Motor neuron (in vitro differentiated cells): ENCODE measurements at places on chromosomes 12 and 14. TPM values are rescaled to one million over a fixed set of nuclear protein-coding genes. Genes with fewer than 3 reads are reported as not detected.
A peak's percentile ranks its signal among the peaks of the same experiment; 100 is the strongest.

OAS1 gene
- total RNA-seq, result 15.2 and 24.0 TPM in 2 replicates

RAD52 gene
- 14.4 and 16.8 TPM in 2 replicates for total RNA-seq

CACNA2D4 gene
- 1.2 and 1.8 TPM in 2 replicates for total RNA-seq

ABCD2 gene
- 0.12 TPM in 1 of 2 replicates, not detected in the other for total RNA-seq

LHX5 gene
- total RNA-seq, result 0.25 and 0.38 TPM in 2 replicates

RHOF gene
- 4.8 and 5.6 TPM in 2 replicates for total RNA-seq

MEG3 gene
- total RNA-seq, result 6.9 and 8.7 TPM in 2 replicates

RHEBL1 gene
- 3.3 and 4.1 TPM in 2 replicates for total RNA-seq

CMA1 gene
- total RNA-seq, result not detected in 2 replicates

HOXC13 gene
- total RNA-seq, result not detected in 2 replicates

OR4K14 gene
- total RNA-seq, result not detected in 2 replicates

FKBP3 gene
- total RNA-seq, result 112 and 113 TPM in 2 replicates

B4GALNT1 gene
- total RNA-seq, result 34.3 and 34.6 TPM in 2 replicates

- ATAC-seq, result no peak
These were observed 1006.0 kb upstream of the USP15 start for GRCh38 chr12:61254225-61254624.

- ATAC-seq, result peak; percentile 91
These were observed 182.7 kb downstream of the KICS2 start for GRCh38 chr12:64039281-64039871.

GRCh38 chr14:73264885-73265720 is 27.8 kb downstream of the PAPLN start:
- ATAC-seq, result no peak

DNA sequence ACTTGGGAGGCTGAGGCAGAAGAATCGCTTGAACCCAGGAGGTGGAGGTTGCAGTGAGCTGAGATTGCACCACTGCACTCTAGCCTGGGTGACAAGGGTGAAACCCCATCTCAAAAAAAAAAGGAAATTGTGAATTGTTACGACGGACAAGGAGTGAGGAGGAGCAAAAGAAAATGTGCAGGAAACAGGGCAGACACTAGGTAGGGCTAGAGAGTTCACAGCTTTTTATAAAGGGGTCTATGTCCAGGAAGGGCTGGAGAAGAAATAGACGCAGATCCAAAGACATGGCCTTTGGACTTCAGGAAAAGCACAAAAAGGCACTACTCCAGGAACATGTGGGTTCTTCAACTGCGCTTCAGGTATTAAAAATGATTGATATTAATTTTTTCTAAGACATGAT is 34.4 kb downstream of the ATG14 start:
- ATAC-seq, result no peak

- no peak for ATAC-seq
These were observed 82.1 kb downstream of the APAF1 start for GRCh38 chr12:98727196-98727595.

GRCh38 chr14:73168274-73168673 is 32.0 kb downstream of the PSEN1 start:
- ATAC-seq, result peak; percentile 31

- no peak for ATAC-seq
These were observed 7.1 kb upstream of the ZDHHC22 start for GRCh38 chr14:77148510-77149231.

DNA sequence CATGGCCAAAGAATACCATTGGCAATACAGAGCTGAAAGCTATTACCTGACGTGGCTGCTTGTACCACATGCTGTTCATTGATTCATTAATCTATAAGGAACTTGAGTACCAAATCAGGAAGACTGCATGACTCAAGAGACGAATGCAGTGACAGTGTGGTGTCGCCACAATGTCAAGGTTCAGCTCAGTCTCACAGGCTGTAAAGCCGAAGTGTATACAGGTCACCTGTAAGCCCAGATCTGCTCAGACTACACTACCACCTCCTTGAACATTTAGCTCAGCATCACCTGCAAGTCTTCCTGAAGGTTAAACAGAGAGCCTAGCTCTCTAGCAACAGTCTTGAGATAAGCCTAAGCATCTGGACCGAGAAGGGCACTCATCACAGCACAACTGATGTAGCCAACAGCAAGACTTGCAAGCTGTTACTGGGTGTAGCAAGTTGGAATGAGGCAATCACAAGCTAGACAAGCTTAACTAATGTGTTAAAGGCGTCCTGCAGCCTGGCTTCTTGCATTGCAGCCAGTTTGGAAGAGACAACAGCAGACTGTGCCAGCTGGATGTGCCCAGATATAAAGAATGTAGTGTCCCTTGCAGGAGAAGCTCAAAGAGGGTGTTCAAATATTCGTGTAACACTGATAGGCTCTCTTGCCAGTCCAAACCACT is 21.0 kb downstream of the TMTC1 start:
- ATAC-seq, result peak; percentile 40

DNA sequence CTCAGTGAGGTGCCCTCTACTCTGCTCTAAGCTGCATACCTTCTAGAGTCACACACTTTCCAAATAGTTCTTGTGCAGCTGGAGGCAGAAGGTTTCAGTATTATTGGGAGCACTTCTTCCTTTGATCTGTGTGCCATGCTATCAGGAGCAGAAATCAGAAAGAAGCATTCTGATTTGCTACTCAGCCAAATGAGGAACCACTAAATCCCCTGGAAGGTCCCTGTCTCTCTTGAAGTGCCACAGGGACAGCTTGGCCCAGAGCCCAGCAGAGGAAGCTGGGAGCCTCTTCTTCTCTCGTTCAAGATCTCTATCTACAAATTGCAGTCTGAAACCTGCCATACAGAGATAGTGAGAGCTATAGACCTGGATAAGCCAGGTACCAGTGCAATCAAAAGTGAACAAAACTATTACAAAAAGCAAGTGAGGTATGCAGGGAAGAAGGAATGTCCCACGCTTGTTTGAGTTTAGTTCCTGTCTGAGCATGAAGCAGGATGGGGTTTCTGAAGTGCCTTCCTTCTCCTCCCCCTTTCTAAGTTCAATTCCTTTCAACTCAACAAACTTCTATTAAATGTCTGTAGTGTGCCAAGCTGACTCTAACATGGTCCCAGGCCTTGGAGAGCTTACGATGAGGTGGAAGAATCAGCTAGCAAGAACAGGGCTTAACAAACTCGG is 100.9 kb upstream of the PARP11 start:
- ATAC-seq, result no peak

DNA sequence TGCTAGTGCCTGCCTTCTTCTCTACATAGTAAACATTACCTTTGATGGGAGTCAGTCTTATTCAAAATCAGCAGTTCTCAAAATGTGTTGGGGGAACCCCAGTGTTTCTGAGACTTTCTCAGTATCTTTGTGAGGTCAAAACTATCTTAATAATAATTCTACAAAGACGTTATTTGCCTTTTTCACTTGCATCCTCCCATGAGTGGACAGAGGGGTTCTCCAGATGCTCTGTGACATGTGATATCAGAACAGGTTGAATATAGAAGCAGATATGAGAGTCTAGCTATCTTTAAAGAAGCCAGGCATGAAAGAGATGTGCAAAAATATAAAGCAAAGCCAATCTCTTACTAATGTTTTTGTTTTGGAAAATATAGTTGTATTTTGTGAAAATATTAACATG is 144.7 kb downstream of the KTN1 start:
- no peak for ATAC-seq

GRCh38 chr14:84288781-84289180 is 1241.2 kb upstream of the FLRT2 start:
- ATAC-seq, result no peak

GRCh38 chr12:124676714-124677462 is 109.5 kb upstream of the NCOR2 start:
- ATAC-seq, result no peak

DNA sequence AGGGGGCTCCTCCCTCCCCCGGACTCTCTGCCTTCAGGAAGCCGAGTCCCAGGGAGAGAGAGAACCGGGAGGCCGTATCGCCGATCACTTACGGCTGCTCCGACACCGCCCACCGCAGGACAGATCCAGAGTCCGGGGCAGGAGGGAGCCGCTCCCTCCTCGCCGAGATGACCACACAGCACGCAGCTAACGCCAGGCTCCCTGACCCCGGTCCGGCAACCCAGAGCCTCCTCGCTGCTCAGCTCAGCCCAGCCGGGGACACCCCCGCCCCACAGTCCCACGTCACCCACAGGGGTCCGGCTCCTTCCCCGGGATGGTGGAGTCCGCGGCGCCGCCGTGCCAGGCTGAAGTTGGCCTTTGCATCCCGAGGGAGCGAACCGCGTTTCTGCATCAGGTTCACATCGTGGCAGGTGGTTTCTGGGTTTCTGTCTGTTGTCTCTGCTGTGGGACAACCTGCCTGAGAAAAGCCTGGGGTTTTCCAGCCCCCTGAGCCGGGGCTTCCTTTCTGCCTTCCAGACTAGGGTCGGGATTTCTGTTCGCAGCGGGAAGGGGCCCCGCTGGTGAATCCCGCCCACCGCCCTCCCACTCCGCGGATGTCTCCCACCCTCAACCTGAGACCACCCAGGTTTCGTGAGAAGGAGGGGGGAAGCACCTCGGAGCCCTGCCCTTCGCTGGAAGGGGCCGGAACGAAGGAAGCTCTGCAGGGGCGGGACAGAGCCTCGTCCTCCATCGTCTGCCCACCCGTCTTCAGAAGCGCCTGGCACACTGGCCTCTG is 61.2 kb downstream of the NOC4L start:
- ATAC-seq, result peak; percentile 89

DNA sequence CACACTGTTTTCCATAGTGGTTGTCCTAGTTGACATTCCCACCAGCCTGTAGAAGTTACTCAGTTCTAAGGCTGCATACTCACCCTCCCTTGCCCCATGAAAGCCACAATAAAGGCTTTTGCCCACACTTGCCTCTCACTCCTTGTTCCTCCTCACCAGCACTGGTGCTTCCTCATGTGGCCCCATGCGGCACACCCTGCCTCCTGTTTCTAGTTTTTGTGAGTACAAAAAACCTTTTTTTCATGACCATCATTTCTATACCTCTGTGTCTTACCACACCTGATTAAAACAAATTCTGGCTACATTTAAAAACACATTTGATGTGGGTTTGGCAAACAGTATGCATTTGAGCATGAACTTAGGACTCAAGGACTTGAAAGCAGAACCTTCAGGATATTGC is 40.7 kb upstream of the RIN3 start:
- ATAC-seq, result no peak

DNA sequence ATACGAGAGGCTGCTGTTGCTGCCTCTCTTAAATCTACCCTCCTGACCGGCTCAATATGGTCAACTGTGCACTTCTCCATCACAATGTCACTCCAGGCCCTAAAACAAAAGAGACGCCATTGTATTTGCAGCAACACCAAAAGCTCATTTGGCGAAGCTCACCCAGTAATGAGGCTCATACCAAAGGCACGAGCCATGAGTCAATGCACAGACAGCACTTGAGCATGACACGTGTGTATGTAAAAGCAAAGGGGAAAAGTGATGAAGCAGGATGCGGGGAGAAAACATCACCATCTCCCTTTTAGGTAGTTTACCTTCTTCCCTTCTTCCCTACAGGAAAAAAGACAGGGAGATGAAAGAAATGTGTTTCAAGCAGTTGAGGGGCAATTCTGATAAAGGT is 150.3 kb downstream of the FOXN3 start:
- ATAC-seq, result no peak

DNA sequence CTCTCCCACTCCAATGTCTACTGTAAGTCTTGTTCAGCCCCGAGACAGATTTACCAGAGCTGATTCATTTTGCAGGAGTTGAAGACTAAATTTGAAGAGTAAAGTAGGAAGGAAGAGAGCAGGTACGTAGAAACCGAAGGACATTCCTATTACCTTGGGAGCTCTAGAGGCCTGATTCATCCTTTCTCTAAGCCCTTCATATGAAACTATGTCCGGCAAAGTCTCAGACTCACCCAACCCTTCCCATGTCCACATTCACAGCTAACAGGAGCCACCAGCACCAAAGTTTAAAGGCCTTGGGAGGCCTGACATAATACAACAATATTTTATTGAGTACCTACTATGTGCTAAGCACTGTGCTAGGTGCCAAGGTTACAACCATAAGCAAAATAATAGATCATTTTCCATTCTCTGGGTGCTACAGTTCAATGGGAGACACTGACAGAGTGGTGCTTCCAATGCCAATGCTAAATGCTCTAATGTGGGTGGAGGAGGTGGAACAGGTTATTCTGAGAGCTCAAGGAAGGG is 86.6 kb downstream of the PHLDA1 start:
- no peak for ATAC-seq

GRCh38 chr12:1369938-1370500 is 224.4 kb downstream of the FBXL14 start:
- ATAC-seq, result no peak

DNA sequence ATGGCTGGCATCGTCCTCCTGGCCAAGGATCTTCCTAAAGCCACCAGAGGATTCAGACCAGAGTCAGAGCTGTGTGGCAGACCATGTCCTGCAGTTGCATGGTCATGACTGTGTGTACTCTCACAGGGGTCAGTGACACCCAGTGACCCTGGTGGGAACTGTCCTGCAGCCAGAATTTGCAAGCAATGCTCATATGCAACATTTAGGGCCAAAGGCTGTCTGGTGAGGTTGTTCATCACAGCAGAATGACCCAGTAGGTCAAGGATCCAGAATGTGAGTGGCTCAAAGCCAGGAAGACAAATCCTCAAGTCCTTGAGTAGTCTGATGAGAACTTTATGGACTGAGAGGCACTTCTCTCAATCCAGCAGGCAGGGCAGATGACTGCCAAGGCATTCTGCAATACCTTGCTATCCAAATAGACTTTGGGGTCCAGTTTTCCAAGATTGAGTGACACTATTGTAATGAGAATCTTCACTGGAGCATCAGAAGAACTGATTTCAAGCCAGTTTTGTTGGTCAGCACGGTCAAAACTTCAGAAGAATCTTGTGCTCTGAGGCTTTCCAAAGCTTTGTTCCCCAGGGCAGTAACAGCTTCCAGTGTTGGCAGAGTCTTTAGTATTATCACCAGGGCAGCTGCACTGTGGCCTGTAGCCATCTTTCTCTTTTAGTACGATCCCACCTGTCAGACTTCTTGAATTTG is 122.0 kb downstream of the PTCSC3 start:
- no peak for ATAC-seq

DNA sequence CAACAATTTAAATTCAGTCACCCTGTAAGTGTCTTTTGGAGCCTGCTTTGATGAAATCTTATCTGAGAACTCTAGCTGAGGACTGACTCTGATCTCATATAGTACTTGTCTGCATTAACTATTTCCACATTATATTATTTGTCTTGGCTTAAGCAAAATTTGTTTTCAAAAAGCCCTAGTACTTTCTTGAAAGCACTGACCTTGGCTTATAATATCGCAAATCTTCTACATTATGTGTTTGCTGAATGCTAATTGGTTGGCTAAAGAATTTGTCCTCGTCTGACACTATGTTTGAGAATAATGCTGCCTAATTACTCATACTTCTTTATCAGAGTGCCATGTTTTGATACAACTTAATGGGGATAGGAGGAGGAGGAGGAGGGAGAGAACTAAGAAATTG is 46.9 kb upstream of the FLRT2 start:
- no peak for ATAC-seq

- ATAC-seq, result no peak
These were observed 169.0 kb downstream of the PRIMA1 start for GRCh38 chr14:93619176-93619793.

- ATAC-seq, result no peak
These were observed 66.8 kb downstream of the MOK start for GRCh38 chr14:102238131-102238530.

DNA sequence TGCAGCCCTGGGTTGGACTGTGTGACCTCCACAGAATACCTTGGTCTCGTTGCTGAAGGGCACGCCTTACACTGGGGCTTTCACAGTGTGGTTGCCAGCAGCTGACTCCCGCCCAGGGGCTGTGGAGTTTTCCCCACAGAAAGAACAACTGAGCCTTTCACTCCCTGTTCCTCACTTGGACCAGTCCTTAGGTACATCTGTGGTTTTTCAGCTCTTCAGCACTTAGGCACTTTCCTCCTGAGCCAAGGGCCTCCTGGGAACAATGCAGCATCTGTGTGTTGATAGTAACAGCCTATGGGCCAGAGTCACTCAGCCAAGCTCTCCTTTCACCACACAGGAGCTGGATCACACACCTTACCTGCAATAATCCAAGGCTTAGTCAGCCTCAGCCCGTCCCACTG is 25.0 kb downstream of the ERP27 start:
- no peak for ATAC-seq
